ENCODE measurements at places on chromosomes 12 and 14.

GRCh38 chr12:59716043-59716442 lies 120.2 kb downstream of the SLC16A7 start:
- DNase-seq: no peak

DNA sequence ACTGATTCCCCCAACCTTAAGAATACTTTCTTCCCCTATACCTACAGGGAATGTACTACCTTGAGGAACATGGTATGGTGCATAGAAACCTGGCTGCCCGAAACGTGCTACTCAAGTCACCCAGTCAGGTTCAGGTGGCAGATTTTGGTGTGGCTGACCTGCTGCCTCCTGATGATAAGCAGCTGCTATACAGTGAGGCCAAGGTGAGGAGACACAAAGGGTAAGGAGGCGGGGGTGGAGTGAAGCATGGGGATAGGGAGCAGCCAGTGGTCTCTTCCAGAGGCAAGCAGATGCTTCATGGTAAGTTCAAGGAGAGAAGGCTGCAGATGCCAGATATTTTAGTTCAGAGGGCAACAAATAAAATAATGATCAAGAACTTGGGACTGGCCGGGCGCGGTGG lies 6.6 kb upstream of the PA2G4 start:
- DNase-seq: no peak

DNA sequence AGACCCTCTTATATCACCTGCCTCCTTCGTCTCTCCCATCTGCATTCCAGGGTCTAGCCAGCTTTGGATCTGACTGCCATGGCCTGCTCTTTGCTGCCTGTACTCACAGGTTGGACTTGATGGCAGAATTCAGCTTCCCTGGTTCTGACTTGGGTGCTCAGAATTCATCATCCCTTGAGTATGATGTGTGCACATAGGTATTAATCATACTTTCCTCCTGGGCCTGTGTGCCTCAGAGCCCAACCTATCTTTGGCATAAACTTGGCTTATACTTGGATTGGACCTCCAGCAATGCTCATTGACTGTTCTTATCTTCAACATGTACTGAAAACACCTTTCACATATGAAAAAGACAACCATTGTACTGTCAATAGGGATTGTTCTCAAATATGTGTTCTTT lies 70.7 kb upstream of the LMNTD1 start:
- DNase-seq: no peak

DNA sequence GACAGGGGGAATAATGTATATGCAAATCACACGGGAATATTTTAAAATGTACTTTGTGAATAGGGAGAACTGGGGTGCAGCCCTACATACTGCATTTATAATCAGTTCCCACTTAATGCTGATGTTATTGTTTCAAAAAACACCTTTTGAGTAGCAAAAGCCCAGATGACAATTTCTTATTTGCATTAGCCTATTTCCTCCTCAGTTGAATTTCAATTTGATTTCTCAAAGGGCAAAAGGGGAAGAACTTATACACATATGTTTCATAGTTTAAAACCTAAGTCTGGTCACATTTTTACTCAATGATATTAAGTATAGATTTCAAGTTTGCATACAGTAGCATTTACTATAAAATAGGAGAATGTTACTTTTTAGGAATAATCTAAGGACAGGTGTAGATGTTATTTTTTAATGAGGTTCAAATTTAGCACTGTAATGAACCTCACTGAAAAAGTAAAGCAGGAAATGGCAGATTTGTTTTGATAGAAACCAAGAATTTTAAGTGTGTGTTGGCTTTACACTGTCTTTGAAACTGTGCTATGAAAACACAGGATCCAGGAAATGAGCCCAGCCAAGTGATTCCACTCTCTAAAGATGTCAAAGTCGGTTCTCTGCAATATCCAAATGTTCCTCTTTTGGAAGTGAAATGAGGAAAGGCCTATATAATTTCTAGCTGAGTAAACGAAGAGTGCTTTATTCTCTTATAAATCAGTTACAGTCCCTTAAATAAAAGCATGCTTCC lies 367.4 kb downstream of the BTG1 start:
- DNase-seq: no peak

GRCh38 chr14:37550511-37550910 lies 44.5 kb downstream of the FOXA1 start:
- no peak for DNase-seq

GRCh38 chr12:97394657-97395056 lies 67.9 kb upstream of the RMST start:
- no peak for DNase-seq

- DNase-seq: no peak
Observed at GRCh38 chr12:94663071-94663470, 12.7 kb upstream of the TMCC3 start.
